Skin of body (tissue), 3 donors: ENCODE measurements at places on chromosomes 1 and 21.

DNA sequence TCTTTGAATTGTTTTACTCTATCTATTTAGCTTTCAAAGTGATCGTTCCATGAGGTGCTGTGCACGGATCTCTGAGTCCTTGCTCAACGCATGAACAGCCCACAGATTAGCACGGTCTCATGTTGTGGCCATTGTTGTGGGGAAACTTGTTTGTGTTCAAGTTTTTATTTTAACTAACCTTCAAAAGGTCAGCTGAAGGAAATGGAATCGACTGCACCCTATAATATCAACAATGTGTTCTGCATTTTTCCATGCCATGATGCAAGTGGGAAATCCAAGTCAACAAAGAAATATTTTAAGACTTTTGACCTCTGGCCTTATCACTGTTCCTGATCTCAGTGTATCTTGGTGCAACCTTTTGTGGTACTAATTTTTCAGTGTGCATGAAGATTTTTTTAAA lies 6.1 kb downstream of the SH2D1B start:
- no peak for DNase-seq

- DNase-seq, result no peak
Measured at GRCh38 chr1:1359308-1359663, 931 bp upstream of the MXRA8 start.

DNA sequence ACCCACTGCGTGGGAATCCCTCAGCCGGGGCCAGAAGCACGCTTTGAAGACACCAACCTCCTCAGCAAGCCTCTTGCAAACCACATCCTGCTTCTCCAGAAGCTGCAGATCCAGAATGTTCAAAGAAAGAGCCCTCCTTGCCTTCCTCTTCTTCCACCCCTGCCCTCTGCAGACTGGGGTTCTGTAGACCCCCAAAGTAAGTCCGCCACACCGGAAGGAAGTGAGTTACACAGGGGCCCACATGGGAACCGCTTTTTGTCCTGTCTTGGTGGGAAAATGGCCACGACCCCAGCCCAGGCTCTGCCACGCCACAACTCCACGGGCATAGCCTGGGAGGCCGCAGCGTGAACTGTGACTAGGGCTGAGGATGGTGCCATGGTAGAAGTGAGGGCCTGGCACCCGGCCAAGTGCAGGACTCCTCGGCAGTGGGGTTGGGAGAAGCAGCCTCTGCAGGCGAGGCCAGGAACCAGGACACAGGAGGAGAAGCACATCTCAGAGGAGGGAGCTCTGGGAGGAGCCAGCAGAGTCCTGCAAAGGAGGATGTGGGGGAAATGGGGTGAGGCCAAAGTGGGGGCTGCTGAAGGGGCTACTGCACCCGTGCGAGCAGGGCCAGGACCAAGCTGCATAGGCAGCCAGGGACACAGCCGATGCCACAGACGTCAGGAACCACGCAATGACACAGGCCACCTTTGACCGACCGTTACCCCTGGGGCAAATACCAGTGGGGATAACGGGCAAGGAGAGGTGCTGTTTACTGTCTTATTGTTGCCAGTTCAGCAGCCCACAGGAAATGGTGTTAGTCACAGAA lies 30.9 kb downstream of the PDE9A start:
- DNase-seq, result no peak

- DNase-seq, result no peak
Measured at GRCh38 chr1:56145581-56145980, 433.8 kb downstream of the PLPP3 start.

GRCh38 chr1:154971341-154971998 lies 923 bp upstream of the SHC1 start:
- DNase-seq, result no peak

- no peak for DNase-seq
Measured at GRCh38 chr1:117605164-117605773, 579 bp upstream of the TENT5C start.
